ENCODE measurements at places on chromosomes 5 and 9. TPM values are rescaled to one million over a fixed set of nuclear protein-coding genes. Genes with fewer than 3 reads are reported as not detected.
A peak's percentile ranks its signal among the peaks of the same experiment; 100 is the strongest.

The IRX1 gene
- total RNA-seq, result not detected

- peaks cover 10% of the 10 kb centered on the region for H3K4me1 ChIP-seq
- peaks cover 1% of the 10 kb centered on the region for H3K36me3 ChIP-seq
- H3K27me3 ChIP-seq, result no peaks in the 10 kb centered on the region
Measured at GRCh38 chr9:92295240-92295790, 1.8 kb upstream of the IARS1 start.

GRCh38 chr5:100902440-100903038, 543 bp downstream of the ST8SIA4 start:
- no peak for DNase-seq
- no peaks in the 10 kb centered on the region for H3K36me3 ChIP-seq
- no peaks in the 10 kb centered on the region for H3K4me1 ChIP-seq
- no peaks in the 10 kb centered on the region for H3K27me3 ChIP-seq
- H3K4me3 ChIP-seq, result peak overlapping the region; percentile 52

GRCh38 chr5:169701910-169702451, 64.9 kb downstream of the DOCK2 start:
- no peak for DNase-seq
- no peak overlapping the region for H3K27ac ChIP-seq
- no peak overlapping the region for H3K4me3 ChIP-seq
- H3K4me1 ChIP-seq, result no peaks in the 10 kb centered on the region
- no peaks in the 10 kb centered on the region for H3K36me3 ChIP-seq
- no peaks in the 10 kb centered on the region for H3K27me3 ChIP-seq

The IL3 gene
- not detected for total RNA-seq

The PCDHB4 gene
- total RNA-seq, result 0.17 TPM

- H3K4me3 ChIP-seq, result peak overlapping the region; percentile 95
- DNase-seq, result no peak
- no peaks in the 10 kb centered on the region for H3K36me3 ChIP-seq
- peaks cover 17% of the 10 kb centered on the region for H3K4me1 ChIP-seq
Measured at GRCh38 chr5:168578006-168578405, 1.2 kb downstream of the PANK3 start.

DNA sequence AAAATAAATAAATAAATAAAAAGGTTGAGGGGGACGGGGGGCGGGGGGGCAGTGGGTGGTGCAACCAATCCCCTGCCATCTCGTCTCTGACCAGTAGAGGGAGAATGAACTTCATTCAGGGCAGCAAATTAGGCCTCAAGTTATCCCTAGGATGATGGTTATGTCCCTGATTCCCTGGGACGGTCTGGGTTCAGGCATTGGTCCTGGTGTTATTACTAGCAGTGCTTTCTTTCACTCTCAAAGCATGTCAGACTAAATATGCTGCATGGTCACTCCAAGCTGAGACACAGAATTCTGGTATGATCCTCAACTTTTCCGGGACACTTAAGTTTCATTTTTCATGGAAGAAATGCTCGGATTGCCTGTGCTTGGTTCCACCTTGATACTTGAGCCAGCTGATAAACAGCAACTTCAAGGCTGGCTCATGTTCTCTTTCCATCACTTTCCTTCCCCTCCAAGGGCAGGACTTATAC, 59.4 kb downstream of the DAP start:
- no peaks in the 10 kb centered on the region for H3K27me3 ChIP-seq
- H3K27ac ChIP-seq, result no peak overlapping the region
- no peak overlapping the region for H3K4me3 ChIP-seq
- peaks cover 11% of the 10 kb centered on the region for H3K4me1 ChIP-seq
- no peaks in the 10 kb centered on the region for H3K36me3 ChIP-seq
- DNase-seq, result peak; percentile 63

- peaks cover 5% of the 10 kb centered on the region for H3K4me1 ChIP-seq
- H3K36me3 ChIP-seq, result peaks cover 19% of the 10 kb centered on the region
- DNase-seq, result no peak
- H3K4me3 ChIP-seq, result no peak overlapping the region
- no peak overlapping the region for H3K27ac ChIP-seq
Measured at GRCh38 chr9:137589441-137590122, 730 bp downstream of the ZMYND19 start.
